Fibroblast of skin of back (primary cell): ENCODE measurements at places on chromosomes 12 and 14.

GRCh38 chr14:104335611-104336010 lies 197.2 kb downstream of the KIF26A start:
- DNase-seq: no peak

DNA sequence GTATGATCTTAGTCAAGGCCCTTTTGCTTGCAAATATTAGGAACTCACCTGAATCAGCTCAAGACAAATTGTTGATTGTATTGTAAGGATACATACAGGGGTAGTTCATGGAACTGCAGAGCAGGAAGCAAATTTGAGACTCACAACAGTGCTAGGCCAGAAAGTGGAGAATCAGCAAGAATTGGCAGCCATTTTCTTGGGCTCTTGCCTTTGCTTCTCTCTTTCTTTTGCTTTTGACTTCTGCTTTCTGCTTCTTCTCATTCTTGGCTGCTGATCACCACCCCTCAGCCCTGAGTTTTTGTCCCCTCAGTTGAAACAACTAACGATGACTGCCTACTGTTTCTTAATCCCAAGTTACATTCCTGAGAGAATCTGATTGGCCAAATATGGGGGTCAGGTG lies 34.8 kb downstream of the KCNK13 start:
- DNase-seq: no peak

DNA sequence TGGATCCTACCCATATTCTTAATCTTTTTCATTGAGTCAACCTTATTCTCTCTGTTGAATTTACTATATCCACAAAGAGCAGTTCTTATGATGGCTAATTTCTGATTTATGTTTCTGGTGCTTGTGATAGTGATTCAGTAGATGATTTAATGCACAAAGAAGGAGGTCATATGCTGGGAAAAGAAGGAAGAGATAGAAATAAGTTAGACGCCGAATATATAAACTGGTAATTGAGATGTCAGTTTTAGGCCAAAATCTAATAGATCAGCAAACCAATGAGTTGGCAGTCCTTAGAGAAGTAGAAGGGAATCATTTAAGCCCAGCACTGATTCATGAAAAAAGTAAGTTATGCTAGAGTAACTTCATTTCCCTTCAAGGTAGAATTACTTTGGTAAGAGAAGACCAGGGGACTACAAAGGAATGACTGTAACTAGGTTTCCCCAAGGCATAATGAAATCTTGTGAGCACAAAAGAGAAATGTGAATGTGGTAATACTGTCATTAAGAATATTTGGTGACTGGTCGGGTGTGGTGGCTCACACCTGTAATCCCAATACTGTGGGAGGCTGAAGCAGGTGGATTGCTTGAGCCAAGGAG lies 132.4 kb downstream of the TGFB3 start:
- no peak for DNase-seq

- DNase-seq: peak; percentile 91
Observed at GRCh38 chr12:94263905-94264561, 115.7 kb downstream of the PLXNC1 start.

DNA sequence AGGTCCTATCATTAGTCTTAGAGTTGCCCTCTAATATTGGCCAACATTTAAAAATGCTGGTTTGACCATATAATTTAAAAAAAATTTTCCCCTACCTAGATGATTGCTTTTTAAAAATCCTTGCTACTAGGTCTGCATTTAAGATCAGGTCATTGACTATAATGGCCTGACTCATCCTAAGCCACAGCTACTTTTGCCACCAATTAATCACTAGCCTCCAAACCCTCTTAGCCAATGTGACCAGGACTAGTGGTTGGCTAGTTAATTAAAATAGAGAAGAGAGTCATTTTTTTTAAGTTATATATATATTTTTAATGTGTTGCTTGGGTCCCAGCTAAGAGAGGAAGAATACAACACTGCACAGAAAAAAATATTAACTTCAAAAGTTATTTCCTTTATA lies 57.5 kb downstream of the SOS2 start:
- no peak for DNase-seq

DNA sequence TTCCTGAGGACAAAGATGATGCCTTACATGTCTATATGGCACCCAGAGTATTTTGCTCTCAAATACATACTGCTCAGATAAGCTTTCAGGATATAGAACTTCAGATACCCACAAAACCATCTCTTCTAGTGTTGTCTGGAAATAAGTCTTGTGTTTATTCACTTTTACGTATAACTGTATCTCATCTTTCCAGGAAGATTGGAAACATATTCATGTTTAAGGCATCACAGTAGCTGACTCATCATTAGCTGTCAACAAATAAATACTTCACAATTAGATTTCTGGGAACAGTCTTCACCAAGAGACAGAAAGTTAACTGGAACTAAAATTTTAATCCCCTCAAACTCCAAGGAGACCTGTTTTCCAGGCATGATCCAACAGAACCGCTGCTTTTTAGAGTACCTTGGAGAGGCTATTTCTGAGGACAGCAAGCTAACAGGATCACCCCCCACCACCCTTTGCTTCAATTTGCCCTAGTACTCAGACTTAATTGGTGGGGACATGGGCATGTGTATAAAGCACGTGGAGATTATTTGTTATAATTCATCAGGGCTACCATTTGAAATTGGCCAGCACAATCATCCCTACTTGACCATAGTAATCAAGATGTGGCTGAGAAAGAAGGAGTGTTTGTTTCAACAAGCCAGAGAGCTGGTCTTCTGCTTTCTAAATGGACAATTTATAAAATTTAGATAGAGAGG lies 129.3 kb upstream of the HIF1A start:
- DNase-seq: peak; percentile 89

GRCh38 chr12:34046570-34046969 lies 24.3 kb downstream of the ALG10 start:
- DNase-seq: no peak

GRCh38 chr14:95189367-95190132 lies 32.2 kb upstream of the DICER1 start:
- DNase-seq: peak; percentile 18

DNA sequence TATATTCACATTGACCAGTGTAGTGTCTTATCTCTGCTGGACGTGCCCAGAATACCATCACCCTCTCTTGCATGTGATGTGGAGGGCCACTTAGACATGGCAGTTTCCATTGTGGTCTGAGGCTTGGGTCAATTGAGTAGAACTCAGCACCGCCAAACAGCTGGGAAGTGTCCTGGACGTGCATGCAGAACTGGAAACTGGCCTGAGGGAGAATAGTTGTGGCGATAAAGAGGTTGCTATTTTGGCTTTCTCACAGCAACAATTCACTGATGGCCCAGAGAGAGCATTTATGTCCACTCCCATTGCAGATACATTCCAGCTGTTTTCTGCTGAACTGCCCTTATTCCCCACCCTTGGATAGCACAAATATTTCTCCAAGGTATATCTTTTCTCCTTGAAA lies 210.1 kb upstream of the DAAM1 start:
- DNase-seq: no peak

DNA sequence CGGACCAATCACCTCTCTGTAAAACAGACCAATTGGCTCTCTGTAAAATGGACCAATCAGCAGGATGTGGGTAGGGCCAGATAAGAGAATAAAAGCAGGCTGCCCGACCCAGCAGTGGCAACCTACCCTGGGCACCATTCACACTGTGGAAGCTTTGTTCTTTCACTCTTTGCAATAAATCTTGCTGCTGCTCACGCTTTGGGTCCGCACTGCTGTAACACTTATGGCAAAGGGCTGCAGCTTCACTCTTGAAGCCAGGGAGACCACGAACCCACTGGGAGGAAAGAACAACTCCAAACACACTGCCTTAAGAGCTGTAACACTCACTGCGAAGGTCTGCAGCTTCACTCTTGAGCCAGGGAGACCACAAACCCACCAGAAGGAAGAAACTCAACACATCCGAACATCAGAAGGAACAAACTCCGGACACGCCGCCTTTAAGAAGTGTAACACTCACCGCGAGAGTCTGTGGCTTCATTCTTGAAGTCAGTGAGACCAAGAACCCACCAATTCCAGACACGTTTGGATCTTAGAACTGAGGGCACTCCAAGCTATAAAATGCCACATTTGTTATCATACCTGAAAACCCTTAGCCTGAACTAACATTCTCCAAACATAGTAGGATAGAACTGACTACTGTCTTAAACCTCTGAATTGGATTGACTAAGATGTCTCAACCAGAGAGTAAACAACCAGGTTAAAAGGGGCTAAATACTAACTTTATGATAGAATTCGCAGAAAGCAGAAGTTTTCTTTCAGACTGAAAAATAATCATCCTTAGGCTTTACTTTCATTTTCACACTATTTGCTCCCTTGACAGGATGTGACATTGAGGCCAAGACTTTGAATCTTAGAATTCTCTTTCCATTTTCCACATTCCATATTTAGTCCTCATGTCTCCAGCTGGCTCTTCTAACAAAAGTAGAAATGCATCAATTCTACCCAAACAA lies 33.6 kb downstream of the CDKL1 start:
- DNase-seq: peak; percentile 48

GRCh38 chr14:54420478-54421142 lies 20.6 kb downstream of the CNIH1 start:
- peak; percentile 58 for DNase-seq

- DNase-seq: peak; percentile 74
Observed at GRCh38 chr14:67532998-67533753, at the start of gene PLEKHH1. Gene PLEKHH1, plus strand, starts transcription at chr14:67533290. Its CDS starts 8,578 bp downstream, at chr14:67541868.

- DNase-seq: no peak
Observed at GRCh38 chr14:40847480-40847879, 759.2 kb upstream of the LRFN5 start.

DNA sequence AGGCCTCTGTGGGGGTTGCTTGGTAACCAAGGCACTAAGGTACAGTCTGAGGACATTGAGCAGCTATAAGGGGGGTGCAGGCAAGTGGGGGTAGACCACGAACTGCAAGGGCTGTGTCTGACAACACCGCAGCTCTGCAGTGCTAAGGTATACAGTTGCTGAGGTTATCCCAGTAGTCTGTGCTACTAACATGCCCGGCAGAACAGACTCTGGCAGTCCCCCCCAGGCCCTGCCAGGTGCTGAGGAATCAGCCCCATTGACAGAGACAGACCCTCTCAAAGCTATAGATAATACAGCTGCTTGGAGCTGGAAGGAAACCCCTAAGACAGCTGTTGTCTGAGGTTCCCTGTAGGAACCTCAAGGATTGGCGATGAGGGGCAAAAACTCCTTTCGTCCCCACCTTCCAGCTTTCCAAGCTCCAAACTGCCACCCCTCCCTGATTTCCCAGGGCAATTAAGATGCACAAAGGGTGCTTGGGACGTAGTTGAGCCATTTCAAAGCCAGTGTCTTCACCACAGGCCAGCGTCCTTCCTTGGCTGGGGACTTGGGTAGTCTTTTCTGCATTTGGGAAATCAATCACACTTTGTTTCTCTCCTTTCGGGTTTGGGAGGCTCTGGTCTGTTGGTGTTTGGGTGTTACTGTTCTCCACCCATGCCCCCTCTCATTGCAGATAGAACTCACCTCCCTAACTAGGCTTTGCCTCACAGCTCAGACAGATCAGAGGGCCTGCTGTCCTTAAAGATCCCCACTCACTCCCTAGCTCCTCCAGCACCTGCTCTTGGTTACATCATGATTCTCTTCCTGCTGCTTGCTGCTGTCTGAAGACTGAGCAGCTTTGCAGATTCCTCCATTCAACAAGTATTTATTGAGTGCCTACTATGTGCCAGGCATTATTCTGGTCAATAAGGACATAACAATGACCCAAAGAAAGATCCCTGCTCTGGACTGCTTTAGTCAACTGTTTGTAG lies 2.0 kb upstream of the MYH7 start:
- no peak for DNase-seq

GRCh38 chr14:105470350-105471296 lies 4.0 kb upstream of the CRIP2 start:
- DNase-seq: no peak

DNA sequence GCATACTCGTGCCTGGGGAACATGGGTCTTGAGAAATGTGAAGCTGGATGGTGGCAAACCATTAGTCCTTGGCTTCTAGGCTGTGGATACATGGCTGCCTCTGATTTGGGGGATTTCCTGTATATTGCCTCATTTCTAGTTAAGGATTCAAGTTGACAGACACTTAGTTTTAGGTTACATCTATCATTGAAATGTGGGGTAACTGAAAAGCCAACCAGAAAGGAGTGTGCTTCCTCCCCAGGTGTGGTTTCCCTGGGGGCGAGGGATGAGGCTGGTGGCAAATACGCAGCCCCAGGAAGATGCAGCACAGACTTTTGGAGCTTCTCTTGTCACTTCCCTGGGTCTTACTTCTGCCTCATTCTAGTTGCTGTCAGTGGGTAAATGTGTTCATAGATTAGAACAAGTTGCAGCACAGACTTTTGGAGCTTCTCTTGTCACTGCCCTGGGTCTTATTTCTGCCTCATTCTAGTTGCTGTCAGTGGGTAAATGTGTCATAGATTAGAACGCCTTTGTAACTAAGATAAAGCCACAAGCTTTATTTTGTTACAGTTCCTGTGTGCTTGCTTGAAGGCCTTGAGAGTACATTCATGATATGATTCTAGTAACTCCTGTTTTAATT lies 85.1 kb downstream of the BORCS5 start:
- peak; percentile 19 for DNase-seq

- peak; percentile 83 for DNase-seq
Observed at GRCh38 chr14:71242237-71242748, 335.0 kb downstream of the PCNX1 start.

GRCh38 chr12:19121449-19122018 lies 8.0 kb upstream of the PLEKHA5 start:
- peak; percentile 42 for DNase-seq

DNA sequence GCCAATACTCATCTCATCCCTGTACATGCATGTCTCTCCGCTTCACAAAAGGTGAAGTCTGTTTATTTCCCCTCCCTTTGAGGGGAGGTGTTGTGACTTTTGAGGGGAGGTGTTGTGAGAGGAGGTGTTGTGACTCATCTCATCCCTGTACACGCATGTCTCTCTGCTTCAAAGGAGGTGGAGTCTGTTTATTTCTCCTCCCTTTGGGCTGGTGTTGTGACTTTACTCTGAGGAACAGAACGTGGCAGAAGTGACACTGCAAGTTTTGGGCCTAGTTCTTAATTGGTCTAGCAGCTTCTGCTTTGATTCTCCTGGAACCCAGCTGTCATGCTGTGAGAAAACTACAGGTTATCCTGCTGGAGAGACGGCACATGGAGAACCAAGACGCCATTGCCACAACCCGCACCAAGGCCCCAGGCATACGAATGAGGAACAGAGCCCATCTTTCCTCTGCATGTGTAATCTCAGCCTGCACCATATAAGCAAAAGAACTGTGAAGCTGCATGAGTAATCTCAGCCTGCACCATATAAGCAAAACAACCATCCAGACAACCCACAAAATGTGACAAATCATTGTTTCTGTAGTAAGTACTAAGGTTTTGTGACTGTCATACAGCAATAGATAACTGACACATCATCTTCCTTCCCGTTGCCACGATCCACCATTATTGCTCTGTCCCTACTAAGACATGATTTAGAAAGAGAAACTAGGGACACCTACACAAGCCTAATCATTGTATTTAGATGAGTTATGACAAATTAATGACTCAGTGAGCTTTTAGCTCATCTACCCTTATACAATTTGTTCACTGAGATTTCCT lies 30.0 kb downstream of the GALNT4 start:
- peak; percentile 63 for DNase-seq

DNA sequence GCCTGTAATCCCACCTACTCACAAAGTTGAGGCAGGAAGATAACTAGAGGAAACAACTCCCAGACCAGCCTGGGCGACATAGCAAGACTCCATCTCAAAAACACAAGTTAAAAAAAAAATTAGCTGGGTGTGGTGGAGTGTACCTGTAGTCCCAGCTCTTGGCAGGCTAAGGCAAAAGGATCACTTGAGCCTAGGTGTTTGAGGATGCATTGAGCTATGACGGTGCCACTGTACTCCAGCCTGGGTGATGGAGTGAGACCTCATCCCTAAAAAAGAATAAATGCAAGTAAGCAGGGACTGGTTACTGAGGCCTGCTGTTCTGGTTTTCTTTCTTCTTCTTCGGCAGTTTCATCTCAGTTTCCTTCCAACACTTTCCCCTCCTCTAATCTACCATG lies 7.4 kb downstream of the PTPN21 start:
- DNase-seq: no peak

GRCh38 chr14:97920201-97920600 lies 1123.0 kb downstream of the VRK1 start:
- DNase-seq: no peak
